ENCODE measurements at places on chromosomes 1 and 21. TPM values are rescaled to one million over a fixed set of nuclear protein-coding genes. Genes with fewer than 3 reads are reported as not detected.

DDAH1 gene
- 102 TPM for polyA plus RNA-seq

RHD gene
- not detected for polyA plus RNA-seq

SPRR2F gene
- polyA plus RNA-seq = not detected

PSMD4 gene
- polyA plus RNA-seq = 258 TPM

All from AG04450 (cell line).